ENCODE measurements at places on chromosomes 1 and 21.

GRCh38 chr21:16620786-16621320 lies 891.1 kb downstream of the USP25 start:
- no peak for DNase-seq

DNA sequence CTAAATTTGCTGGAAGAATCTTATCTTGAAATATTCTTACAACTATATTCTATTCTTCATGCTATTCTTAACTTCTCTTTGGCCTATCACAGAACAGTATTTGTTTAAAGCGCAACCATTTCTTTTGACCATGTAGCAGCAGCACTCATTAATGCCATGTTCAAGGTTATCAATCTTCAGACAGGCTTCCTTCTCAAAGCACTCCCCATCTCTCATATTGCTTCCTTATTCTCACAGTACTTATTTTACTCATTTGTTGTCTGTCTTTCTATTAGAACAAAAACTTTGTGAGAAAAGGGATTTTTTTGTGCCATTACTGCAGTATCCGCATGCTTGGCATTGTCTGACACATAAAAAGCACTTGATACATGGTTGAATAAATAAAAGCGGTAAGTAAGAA lies 89.7 kb downstream of the ATP1B1 start:
- DNase-seq = no peak

- no peak for DNase-seq
Observed at GRCh38 chr1:53145619-53145941, 3.1 kb upstream of the SLC1A7 start.

GRCh38 chr21:39675590-39675989 lies 62.9 kb downstream of the B3GALT5 start:
- no peak for DNase-seq

GRCh38 chr1:18126616-18127015 lies 19.0 kb downstream of the IGSF21 start:
- peak; percentile 37 for DNase-seq

Measured in right hindlimb (tissue), 1 donor.